ENCODE measurements at places on chromosomes 1 and 21.

DNA sequence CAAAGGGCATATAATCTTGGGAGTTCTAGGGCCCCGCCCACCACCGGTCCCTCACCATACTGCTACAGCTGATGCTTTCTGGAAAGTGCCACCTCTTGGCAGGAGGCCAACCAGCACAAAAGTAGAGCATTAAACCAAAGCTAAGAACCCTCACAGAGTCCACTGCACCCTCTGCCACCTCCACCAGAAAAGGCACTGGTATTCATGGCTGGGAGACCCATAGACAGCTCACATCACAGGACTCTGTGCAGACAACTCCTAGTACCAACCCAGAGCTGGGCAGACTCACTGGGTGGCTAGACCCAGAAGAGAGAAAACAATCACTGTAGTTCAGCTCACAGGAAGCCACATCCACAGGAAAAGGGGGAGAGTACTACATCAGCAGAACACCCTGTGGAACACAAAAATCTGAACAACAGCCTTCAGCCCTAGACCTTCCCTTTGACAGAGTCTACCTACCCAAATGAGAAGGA lies 10.8 kb downstream of the THEM4 start:
- DNase-seq: no peak

DNA sequence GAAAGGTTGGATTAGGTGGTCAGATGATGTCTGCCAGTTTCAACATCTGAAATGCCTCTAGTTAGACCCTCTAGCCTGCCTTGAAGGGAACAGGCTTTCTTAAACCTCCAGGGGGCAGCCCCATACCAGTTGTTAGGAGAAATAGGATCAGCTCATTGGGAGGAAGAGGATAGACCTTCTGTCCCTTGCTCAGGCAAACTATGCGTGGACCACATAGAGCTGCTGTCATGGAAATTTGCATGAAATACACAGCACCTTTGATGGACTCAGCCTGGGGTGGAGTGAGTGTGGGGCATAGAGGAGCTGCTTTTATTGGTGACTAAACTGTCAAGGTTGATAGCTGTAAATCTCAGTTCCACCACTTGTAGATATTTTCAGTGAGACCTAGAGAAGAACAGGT lies 38.4 kb upstream of the SPAG17 start:
- DNase-seq: peak; percentile 57

- DNase-seq: no peak
Observed at GRCh38 chr1:211724687-211725196, 49.3 kb upstream of the NEK2 start.

DNA sequence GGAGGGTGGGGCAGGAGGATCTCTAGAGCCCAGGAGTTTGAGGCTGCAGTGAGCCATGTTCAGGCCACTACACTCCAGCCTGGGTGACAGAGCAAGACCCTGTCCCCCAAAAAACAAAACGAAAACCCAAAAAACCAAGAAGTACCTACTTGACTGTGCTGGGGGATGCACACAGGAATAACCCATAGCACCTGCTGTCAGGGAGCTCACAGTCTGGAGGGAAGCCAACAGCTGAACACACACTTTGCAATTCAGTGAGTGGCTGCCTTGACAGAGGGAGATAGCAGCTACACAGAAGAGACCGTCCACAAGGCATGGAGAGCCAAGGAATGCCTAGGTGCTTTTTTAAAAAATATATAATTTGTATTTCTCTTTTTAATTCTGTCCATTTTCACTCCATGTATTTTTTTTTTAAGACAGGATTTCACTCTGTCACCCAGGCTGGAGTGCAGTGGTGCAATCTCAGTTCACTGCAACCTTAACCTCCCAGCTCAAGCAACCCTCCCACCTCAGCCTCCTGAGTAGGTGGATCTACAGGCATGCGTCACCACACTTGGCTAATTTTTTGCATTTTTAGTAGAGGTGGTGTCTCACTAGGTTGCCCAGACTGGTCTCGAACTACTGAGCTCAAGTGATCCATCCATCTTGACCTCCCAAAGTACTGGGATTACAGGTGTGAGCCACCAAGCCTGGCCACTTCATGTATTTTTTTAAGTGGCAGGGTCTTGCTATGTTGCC lies 68.7 kb downstream of the NID1 start:
- DNase-seq: no peak

GRCh38 chr1:240190881-240191401 lies 99.3 kb downstream of the FMN2 start:
- DNase-seq: peak; percentile 98

GRCh38 chr1:230820568-230820967 lies 47.8 kb downstream of the C1orf198 start:
- no peak for DNase-seq

DNA sequence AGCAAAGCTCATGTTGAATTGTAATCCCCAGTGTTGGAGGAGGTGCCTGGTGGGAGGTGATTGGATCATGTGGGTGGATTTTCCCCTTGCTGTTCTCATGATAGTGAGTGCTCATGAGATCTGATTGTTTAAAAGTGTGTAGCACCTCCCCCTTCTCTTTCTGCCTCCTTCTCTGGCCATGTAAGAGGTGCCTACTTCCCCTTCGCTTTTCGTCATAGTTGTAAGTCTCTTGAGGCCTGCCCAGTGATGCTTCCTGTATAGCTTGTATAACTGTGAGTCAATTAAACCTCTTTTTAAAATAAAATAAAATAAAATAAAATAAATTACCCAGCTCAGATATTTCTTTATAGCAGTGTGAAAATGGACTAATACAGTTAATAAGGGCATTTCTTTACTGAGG lies 1025.7 kb downstream of the PLA2G4A start:
- no peak for DNase-seq

DNA sequence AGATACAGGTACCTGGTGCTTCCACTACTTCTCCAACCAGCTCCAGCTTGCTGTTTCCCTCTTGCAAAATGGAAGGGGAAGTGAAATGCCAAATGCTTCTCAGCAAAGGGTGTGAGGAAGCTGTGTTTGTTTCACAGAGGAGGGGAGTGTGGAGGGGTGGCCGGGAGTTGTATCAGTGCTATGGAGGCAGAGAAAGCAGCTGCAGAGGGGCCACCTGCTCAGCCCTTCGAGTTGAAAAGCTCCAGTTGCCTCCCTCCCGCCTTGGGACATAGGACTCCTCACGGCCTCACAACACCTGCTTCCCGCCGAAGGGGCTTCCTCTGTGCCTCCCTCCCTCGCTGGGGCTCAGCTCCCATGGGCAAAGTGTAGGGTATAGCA lies 12.1 kb upstream of the LINGO4 start:
- DNase-seq: no peak

DNA sequence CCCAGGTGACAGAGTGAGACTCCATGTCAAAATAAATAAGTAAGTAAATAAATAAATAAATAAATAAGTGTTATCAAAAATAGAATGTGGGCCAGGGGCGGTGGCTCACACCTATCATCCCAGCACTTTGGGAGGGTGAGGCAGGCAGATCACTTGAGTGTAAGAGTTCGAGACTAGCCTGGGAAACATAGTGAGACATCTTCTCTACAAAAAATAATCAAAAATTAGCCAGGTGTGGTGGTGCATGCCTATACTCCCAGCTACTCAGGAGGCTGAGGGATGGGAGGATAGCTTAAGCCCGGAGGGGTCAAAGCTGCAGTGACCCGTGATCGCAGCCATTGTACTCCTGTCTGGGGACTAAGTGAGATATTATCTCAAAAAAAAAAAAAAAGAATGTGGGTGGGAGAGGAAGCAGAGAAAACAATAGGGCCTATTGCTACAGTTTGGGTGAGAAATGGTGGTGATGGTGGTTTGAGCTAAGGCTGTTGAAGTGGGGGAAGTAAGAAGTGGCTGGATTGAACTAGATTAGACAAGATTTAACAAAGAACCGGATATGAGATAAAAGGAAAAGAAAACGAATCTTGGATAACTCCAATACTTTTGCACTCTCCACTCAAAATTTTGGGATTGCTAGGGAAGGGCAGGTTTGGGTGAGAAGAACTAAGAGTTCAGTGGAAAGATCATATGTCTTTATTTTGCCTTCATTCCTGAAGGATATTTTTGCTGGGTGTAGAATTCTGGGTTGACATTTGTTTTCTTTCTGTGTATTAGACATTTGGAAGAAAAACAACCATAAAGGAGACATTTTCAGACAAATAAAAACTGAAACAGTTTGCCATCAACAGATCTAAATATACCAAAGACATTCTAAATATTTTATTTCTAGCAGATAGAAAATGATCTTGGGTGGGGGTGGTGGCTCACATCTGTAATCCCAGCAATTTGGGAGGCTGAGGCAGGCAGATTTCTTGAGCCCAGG lies 57.1 kb upstream of the SPOCD1 start:
- no peak for DNase-seq

DNA sequence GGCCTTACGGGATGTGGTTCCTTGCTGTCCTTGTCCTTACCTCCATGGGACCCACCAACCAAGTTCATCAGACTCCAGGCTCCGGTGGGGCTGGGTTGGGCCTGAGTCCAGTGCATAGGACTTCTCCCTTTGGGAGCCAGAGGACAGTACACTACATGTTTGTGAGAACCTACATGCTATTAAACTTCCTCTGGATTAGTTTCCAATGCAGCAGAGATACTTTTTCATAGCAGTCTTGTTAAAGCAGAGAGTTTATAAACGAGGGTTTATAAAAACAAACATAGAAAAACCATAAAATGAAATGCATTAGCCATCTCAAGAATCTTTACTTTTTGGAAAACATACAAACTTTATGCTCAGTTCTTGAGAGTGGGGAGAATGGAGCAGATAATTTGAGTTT lies 33.4 kb downstream of the INKA2 start:
- DNase-seq: no peak

DNA sequence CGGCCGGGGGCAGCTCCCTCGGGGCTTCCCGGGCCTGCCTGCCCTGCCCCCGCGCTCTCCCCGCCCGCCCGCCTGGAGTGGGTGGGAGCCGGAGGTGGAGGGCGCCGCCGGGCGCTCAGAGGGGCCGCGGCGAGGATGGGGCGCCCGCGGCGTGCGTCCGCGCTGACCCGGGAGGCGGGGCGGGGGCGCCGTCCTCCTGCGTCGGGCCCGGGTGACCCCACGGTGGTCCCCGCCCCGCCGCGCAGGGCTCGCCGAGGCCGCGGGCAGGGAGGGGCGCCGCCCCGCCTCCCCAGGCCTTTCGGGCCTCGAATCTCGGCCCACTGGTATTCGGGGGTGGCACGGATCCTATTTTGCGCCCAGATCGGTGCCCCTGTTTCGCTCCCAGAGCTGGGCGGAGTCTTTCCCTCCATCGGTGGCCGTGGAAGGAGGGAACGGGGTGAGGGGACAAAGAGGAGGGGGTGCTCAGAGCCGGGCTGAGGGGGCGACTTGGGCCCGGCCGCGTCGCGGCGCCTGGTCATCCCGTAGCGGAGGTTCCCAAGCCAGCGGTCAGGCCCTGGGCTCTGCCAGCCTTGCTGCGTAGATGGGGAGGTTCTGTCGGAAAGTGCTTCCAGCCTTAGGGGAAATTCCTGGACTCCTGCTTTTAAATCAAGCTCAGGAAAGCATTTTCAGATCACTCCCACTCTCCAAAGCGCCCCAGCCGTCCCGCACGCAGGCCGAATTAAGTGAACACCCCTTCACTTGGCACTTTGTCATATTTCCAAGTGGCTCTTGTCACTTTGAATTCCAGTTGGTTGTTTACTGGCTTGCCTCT lies 545 bp downstream of the PATJ start:
- DNase-seq: peak; percentile 37

DNA sequence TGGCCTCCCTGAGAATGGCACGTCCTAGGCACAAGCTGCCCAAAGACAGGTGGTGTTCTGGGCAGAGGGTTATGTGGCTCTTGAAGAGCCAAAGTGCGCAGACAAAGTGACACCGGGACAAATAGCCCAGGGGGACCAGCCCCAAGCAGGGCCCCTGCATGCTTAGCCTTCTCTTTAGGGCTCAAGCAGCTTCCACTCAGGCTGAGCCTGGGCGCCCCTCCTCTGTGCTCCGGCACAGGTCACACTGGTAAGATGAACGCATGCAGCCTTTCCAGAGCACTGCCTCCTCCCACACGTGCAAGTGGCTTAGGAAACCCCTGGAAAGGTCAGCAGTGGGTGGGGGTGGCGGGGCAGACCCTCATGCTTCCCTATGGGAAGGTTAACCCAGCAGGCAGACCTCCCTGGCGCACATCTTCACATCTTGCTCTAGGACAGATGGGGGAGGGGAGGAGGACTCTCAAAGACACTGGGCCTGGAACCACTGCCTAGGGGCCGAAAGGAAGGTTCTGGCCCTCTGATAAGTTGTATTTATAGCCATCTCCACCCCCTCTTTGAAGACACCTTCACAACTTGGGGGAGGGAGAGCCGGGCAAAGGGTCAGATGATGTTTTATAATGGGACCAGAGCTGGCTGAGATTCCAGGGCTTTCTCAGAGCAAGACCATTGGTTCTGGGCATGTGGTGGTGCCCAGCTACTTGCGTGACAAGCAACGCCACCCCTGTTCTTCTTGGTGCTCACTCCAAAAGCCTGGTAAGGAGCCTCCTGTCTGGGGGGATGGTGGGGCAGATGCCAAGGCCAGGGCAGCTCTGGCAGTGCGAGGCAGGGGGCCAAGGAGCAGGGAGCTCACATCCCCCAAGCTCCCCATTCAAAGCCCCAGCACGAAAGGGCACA lies 5.5 kb downstream of the KLHL21 start:
- DNase-seq: no peak

DNA sequence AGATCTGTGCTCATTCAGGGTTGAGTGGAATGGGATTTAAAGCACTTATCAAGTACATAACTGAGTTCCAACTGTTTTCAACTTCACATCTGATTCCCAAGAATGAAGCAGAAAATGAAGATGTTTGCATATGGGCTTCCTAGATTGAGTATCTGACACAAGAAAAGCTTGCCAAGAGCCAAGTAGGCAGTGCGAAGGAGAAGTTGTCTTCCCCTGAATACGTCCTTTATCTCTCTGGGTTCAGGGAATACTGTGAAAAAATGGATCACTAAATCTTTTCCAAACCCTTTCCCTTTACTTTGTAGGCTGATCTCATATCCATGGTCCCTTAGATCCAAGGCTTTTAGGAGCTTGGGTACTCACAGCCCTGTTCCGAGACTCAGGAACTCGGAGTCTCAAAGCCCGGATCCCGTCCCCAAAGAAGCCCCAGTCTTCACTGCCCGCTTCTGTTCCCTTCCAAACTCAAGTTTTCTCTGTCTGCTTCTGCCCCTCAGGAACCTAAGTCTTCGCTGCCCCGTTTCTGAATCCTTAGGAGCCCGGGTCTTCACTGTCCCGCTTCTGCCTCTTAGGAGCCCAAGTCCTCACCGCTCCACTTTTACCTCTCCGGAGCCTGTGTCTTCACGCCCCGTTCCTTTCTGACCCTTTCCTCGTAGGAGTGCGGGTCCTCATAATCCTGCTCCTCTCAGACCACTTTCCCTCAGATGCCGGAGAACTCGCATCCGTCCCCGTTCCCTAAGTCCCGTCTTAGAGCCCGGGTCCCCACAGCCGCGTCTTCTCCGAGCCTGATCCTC lies 616 bp downstream of the TAF12 start:
- no peak for DNase-seq

- no peak for DNase-seq
Observed at GRCh38 chr1:32990887-32991286, 26.3 kb upstream of the RNF19B start.

- DNase-seq: no peak
Observed at GRCh38 chr1:192936313-192937018, 122.7 kb downstream of the UCHL5 start.
